ENCODE measurements at places on chromosomes 12 and 14. TPM values are rescaled to one million over a fixed set of nuclear protein-coding genes. Genes with fewer than 3 reads are reported as not detected.

- H3K27ac ChIP-seq = no peak overlapping the region
- no peak overlapping the region for H3K4me3 ChIP-seq
- H3K4me1 ChIP-seq = peaks cover 11% of the 10 kb centered on the region
- no peak for DNase-seq
- peaks cover 4% of the 10 kb centered on the region for H3K36me3 ChIP-seq
Measured at GRCh38 chr12:98406378-98406777, 109.0 kb upstream of the TMPO start.

CYP46A1 gene
- 0.15 TPM for total RNA-seq

- no peak for DNase-seq
- no peaks in the 10 kb centered on the region for H3K36me3 ChIP-seq
- peaks cover 28% of the 10 kb centered on the region for H3K27me3 ChIP-seq
- H3K4me3 ChIP-seq = no peak overlapping the region
- no peak overlapping the region for H3K27ac ChIP-seq
Measured at GRCh38 chr12:55469291-55469690, 647 bp downstream of the OR6C70 start.

OTX2 gene
- total RNA-seq = not detected

SLC22A17 gene
- total RNA-seq = 3.7 TPM

PTPRO gene
- total RNA-seq = 4.5 TPM

HSPB8 gene
- not detected for total RNA-seq

DNA sequence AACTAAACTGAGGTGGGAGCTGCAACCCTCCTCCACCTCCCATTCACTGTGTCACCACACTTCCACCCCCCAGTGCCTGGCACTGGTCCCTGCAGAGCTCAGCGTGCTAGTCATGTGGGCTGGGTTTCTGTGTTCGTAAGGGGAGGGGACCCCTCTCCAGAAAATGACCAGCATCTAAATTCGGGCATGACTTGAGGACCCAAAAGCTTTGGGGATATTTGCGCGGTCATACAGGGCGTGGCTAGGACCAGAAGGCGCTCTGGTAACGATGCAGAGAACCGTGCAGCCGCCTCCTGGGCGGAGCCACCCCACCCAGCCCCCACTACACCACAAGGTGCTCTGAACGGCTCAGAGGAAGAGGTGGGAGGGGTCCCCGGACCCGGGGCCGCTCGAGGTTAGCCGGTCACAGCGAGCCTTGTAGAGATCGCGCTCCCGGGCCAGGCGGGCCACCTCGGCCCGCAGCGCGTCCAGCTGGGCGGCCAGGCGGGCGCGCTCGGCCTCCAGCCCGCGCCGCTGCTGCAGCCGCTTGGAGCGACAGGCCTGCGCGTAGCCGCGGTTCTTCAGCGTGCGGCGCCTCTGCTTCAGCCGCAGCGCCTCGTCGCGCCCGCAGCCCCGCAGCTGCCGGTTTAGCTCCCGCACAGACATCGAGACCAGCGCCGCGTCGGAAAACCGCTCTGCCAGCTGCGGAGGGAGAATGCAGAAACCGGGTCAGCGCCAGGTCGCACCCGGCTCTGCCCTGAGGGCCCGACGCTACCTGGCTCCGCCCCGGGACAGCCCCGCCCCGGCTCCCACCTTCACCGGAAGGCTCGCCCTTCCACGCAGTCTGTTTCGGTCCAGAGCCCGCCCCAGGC, 9.8 kb downstream of the CPNE6 start:
- H3K4me1 ChIP-seq = peaks cover 22% of the 10 kb centered on the region
- peak overlapping the region; percentile 91 for H3K4me3 ChIP-seq
- no peaks in the 10 kb centered on the region for H3K27me3 ChIP-seq
- peak overlapping the region; percentile 90 for H3K27ac ChIP-seq
- peak; percentile 41 for DNase-seq

PPP4R4 gene
- 6.7 TPM for total RNA-seq

GRCh38 chr12:18749386-18749957, 11.6 kb downstream of the CAPZA3 start:
- no peaks in the 10 kb centered on the region for H3K27me3 ChIP-seq
- no peak overlapping the region for H3K27ac ChIP-seq
- DNase-seq = no peak
- no peaks in the 10 kb centered on the region for H3K4me1 ChIP-seq
- no peaks in the 10 kb centered on the region for H3K36me3 ChIP-seq
- no peak overlapping the region for H3K4me3 ChIP-seq

DNA sequence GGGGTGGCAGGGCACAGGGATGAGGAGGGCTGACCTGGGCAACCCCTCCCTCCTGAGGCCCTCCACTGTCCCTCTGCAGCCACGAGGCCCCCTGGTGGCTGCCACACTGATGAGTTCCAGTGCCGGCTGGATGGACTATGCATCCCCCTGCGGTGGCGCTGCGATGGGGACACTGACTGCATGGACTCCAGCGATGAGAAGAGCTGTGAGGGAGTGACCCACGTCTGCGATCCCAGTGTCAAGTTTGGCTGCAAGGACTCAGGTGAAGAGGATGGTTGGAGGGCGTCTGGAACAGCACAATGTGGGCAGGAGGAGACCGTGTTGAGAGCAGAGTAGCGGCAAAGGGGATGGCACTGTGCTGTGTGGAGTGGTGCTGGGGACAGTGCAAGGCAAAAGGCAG, 25.7 kb upstream of the LRP1-AS start:
- peaks cover 2% of the 10 kb centered on the region for H3K36me3 ChIP-seq
- no peak for DNase-seq
- no peak overlapping the region for H3K4me3 ChIP-seq

VDR gene
- total RNA-seq = 1.8 TPM

DNA sequence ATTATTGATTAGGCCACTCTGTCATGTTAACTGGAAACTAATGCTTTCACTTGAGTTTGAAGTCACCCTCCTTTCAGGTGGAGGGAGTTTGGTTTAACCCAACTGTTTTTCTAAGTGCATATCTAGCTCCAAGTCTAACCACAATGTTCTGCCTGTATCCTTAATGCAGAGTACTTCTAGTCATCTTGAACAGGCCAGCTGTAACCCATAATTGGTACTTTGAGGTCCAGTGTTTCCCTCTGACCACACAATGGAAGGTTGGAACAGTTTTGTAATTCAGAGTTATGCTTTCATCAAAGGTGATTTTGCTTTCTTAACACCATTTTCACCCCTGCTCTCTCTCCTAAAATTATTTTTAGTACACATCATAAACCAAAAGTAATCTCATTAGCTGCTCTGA, 237.2 kb upstream of the DCN start:
- peaks cover 22% of the 10 kb centered on the region for H3K27me3 ChIP-seq
- H3K36me3 ChIP-seq = no peaks in the 10 kb centered on the region
- H3K4me1 ChIP-seq = no peaks in the 10 kb centered on the region
- no peak overlapping the region for H3K27ac ChIP-seq
- no peak overlapping the region for H3K4me3 ChIP-seq

- no peak overlapping the region for H3K4me3 ChIP-seq
- no peak for DNase-seq
- H3K27ac ChIP-seq = no peak overlapping the region
- H3K27me3 ChIP-seq = peaks cover 38% of the 10 kb centered on the region
- H3K4me1 ChIP-seq = no peaks in the 10 kb centered on the region
Measured at GRCh38 chr12:88986056-88986455, 366.2 kb downstream of the DUSP6 start.

OAS2 gene
- total RNA-seq = 45.3 TPM

- peaks cover 2% of the 10 kb centered on the region for H3K36me3 ChIP-seq
- no peak for DNase-seq
- no peaks in the 10 kb centered on the region for H3K4me1 ChIP-seq
- no peak overlapping the region for H3K27ac ChIP-seq
- H3K27me3 ChIP-seq = no peaks in the 10 kb centered on the region
- H3K4me3 ChIP-seq = no peak overlapping the region
Measured at GRCh38 chr14:86022031-86022629, 492.2 kb downstream of the FLRT2 start.

PARP2 gene
- total RNA-seq = 22.3 TPM

DNA sequence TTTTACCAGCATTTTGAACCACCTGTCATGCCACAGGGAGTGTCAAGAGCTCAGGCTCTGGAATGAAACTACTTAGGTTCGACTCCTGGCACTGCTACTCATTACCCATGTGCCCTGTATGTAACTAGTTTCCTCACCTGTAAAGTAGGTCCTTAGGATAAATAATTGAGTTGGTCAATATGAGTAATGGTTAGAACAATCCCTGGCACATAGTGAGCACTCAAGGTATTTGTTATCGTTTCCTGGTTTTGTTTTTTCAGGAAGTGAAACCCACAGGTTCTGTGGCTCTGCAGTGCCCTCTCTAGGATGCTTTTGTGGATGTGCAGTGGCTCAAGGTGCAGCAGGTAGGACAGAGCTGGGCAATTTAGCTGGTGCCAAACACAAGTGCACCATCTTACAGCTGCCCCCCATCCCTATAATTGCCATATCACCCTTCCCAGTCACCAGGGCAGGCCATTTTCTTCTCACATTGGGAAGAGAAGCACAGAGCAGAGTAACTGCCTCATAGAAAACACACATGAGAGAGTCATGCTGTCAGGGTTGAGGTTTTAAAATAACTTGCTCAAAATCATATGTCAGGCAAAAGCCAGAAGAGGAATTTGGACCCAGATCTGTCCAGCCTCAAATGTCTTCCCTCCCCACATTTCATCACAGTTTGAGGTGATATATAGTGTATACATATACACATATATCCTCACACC, 297.5 kb downstream of the RPAP3 start:
- H3K27ac ChIP-seq = peak overlapping the region; percentile 82
- H3K4me1 ChIP-seq = peaks cover 42% of the 10 kb centered on the region
- DNase-seq = no peak
- H3K4me3 ChIP-seq = no peak overlapping the region
- H3K27me3 ChIP-seq = no peaks in the 10 kb centered on the region
- peaks cover 6% of the 10 kb centered on the region for H3K36me3 ChIP-seq

TAS2R19 gene
- total RNA-seq = 3.2 TPM

GRCh38 chr12:83027021-83027723, 340.5 kb downstream of the TMTC2 start:
- no peak overlapping the region for H3K27ac ChIP-seq
- H3K27me3 ChIP-seq = no peaks in the 10 kb centered on the region
- no peaks in the 10 kb centered on the region for H3K4me1 ChIP-seq
- H3K4me3 ChIP-seq = no peak overlapping the region
- DNase-seq = no peak

RTRAF gene
- total RNA-seq = 135 TPM

DNA sequence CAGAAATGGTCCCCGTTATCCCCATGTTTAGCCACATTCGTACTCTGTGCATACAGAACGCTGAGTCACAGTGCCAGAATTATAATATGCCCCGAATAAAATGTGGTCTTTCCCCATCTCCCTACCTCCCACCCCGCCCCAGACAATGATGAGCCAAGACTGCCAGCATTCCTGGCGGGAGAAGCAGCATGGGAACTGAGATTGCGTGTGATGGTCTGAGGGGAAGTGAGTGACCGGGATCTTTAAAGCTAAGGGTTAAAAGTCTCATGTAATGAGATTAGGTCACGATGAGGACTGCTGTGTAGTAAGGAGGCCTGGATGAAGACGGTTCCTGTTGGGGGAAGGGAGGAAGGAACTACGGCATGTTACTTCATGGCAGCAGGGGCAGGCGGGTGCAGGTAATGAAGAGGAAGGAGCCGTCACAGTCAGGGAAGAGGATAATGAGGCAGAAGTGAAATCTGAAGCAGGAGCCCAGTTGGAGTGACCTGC, 243.3 kb upstream of the FKBP4 start:
- no peak for DNase-seq
- peaks cover 17% of the 10 kb centered on the region for H3K27me3 ChIP-seq
- no peak overlapping the region for H3K4me3 ChIP-seq
- H3K27ac ChIP-seq = no peak overlapping the region
- H3K36me3 ChIP-seq = no peaks in the 10 kb centered on the region

- peaks cover 5% of the 10 kb centered on the region for H3K36me3 ChIP-seq
- H3K4me3 ChIP-seq = no peak overlapping the region
- peaks cover 10% of the 10 kb centered on the region for H3K4me1 ChIP-seq
- H3K27me3 ChIP-seq = peaks cover 56% of the 10 kb centered on the region
Measured at GRCh38 chr12:66237505-66238175, 48.6 kb downstream of the IRAK3 start.

GRCh38 chr12:121061831-121062230, 22.8 kb upstream of the OASL start:
- peaks cover 10% of the 10 kb centered on the region for H3K4me1 ChIP-seq
- no peaks in the 10 kb centered on the region for H3K36me3 ChIP-seq
- no peak overlapping the region for H3K27ac ChIP-seq
- no peaks in the 10 kb centered on the region for H3K27me3 ChIP-seq
- no peak overlapping the region for H3K4me3 ChIP-seq

- peaks cover 16% of the 10 kb centered on the region for H3K36me3 ChIP-seq
- peaks cover 15% of the 10 kb centered on the region for H3K27me3 ChIP-seq
- peak overlapping the region; percentile 91 for H3K4me3 ChIP-seq
- H3K27ac ChIP-seq = peak overlapping the region; percentile 98
Measured at GRCh38 chr14:75279763-75280290, 1.2 kb downstream of the FOS start.

GRCh38 chr12:125183187-125184067, 118.2 kb downstream of the AACS start:
- H3K27me3 ChIP-seq = peaks cover 65% of the 10 kb centered on the region
- peaks cover 5% of the 10 kb centered on the region for H3K4me1 ChIP-seq
- H3K36me3 ChIP-seq = no peaks in the 10 kb centered on the region
- peak; percentile 65 for DNase-seq
- no peak overlapping the region for H3K27ac ChIP-seq
- H3K4me3 ChIP-seq = no peak overlapping the region

TAS2R10 gene
- total RNA-seq = not detected

MYF5 gene
- not detected for total RNA-seq

CLEC1A gene
- total RNA-seq = not detected

GZMH gene
- not detected for total RNA-seq

IKZF4 gene
- total RNA-seq = 9.4 TPM

DNA sequence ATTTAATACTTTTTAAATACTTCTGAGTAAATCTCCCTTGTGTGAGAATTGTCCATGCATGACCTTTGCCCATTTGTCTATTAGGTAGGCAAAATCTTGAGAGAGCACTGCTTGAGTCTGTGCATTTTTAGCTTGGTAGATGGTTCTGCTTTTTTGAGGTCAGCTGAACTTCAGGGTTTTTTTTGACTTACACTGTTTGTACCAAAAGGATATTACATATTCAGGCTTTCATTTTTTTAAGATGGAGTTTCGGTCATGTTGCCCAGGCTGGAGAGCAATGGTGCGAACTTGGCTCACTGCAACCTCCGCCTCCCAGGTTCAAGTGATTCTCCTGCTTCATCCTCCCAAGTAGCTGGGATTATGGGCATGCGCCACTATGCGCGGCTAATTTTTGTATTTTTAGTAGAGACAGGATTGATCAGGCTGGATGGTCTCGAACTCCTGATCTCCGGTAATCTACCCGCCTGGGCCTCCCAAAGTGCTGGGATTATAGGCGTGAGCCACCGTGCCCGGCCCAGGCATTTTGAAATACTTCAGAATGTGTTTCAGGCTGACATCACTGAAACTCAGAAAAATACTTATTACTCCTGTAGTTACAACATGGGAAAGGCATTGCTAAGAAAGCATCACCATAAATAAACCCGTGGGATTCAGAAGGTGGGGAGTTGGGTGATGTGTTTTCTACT, 11.1 kb downstream of the RASSF3 start:
- peaks cover 33% of the 10 kb centered on the region for H3K4me1 ChIP-seq
- no peaks in the 10 kb centered on the region for H3K36me3 ChIP-seq
- no peak overlapping the region for H3K4me3 ChIP-seq
- H3K27me3 ChIP-seq = no peaks in the 10 kb centered on the region
- H3K27ac ChIP-seq = peak overlapping the region; percentile 66
